ENCODE measurements at places on chromosomes 5 and 9.

DNA sequence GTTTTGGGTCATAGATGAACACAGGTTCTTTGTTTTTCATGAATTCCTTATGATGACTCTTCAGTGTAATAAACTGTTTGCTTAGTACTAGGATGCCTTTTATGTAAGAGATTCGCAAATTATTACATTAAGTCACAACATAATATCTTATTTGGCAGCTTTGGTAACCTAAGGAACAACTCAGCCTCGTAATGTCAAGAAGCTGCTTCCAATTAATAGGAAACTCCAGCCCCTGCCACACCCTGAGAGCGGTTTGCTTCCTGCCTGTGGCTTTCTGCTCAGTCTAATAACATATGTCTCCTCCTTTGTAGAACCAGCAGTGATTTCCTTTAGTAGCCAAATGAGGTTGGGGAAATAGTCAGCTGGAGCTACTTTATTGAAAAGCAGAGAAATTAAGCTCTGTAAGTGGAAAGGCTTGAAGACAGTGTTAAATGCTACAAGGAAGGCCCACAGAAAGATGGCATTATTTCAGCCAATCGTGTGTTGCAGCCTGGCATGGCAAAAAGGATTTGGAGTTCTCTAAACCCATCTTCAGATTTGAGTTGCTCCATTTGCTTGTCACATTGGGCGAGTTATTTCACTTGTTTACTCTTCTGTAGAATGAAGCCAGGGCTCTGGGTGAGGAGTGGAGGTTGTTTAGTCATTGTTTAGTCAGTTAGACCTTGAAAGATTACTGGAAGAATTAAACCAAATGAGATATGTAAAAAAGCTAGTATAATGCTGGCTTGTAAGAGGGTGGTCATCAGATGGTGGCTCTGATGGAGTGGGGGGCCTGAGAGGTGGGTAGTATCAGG lies 54.1 kb downstream of the MTAP start:
- DNase-seq: no peak

GRCh38 chr5:67659288-67659687 lies 462.7 kb upstream of the CD180 start:
- no peak for DNase-seq

GRCh38 chr5:109945097-109945678 lies 255.5 kb downstream of the MAN2A1 start:
- DNase-seq: no peak

DNA sequence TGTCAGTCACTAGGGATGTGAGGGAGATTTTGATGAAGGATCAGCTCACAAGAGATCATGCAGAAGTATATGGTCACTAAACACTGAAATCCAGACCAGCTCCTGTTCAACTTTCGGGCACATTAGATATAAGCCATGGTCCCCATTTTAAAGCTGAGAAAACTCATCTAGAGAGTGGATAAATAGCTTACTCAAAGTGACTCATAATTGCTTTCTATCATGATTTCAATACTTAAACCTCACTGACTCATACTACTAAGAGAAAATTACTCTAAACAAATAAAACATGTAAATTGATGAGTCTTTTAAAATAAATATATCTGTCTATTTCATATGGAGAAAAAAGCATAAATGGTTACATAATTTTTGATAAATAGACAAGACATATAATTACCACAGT lies 567.7 kb downstream of the TLR4 start:
- no peak for DNase-seq

DNA sequence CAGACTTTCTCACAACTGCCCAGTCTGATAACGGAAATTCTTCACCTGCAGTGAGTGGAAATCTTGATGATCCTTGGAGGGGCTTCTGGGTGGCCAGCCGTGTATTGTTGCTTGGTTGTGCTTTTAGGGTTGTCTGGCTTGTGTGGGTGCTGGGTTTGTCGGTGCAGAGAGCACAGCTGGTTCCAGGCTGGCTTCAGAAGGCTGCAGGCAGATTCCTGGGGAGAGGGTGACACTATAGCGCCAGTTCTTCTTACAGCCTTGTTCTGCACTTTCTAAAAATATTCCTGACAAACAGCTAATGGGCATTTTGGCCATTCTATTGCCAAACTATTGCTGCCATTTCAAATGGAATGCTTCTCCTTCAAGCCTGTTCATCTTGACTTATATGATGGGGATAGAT lies 99.3 kb downstream of the PDZD2 start:
- no peak for DNase-seq

DNA sequence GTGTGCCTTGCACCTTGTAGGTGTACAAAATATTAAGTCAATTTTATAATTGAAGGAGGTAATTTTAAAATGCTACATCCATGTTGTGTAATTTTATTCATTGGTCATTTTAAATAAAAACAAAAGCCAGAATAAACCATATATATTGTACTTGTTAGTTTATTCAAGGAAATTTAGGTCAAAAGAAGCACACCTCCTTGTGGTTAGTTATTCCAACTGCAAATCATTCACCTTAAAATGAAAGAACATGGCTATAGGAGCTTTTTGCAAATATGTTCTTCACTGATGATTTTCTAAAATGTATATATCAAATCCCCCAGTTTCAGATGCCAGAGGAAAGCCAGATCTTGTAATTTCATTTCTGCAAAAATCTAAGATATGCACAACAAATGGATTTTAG lies 5.4 kb upstream of the MOCS2 start:
- DNase-seq: no peak

DNA sequence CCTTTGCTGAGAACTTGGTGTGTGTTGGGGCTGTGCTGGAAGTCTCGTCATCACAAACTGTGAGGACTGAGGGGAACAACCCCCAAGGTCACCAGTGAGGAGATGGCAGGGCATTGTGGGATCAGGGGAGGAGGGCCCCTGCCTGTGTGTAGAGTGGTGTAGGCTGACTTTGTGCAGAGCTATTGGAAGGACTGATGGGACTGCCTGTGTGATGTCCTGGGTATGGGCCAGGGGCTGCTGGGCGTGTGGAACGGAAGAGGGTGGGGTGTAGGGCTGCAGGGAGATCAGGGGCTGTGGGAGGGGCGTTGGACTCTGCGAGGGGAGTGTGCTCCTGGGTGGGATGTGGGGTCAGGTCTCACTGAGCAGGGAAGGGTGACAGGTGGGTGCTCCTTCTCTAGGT lies 3.6 kb downstream of the WNK2 start:
- no peak for DNase-seq

DNA sequence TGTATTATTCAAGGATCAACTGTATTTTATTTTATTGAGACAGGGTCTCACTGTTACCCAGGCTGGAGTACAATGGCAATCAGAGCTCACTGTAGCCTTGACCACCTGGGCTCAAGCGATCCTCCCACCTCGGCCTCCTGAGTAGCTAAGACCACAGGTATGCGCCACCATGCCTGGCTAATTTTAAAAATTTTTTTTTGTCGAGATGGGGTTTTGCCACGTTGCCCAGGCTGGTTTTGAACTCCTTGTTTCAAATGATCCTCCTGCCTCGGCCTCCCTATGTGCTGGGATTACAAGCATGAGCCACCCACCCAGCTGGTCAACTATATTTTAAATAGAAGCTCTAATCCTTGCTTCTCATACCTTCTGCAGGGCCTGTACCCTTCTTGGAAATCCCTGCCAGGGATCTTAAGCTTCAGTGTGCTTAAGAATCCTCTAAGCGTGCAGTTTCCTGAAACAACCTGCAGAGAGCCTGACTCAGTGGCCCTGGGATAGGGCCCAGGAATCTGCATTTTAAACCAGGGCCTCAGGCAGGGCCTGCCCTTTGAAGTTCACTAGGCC lies 2.9 kb downstream of the AKNA start:
- DNase-seq: no peak

DNA sequence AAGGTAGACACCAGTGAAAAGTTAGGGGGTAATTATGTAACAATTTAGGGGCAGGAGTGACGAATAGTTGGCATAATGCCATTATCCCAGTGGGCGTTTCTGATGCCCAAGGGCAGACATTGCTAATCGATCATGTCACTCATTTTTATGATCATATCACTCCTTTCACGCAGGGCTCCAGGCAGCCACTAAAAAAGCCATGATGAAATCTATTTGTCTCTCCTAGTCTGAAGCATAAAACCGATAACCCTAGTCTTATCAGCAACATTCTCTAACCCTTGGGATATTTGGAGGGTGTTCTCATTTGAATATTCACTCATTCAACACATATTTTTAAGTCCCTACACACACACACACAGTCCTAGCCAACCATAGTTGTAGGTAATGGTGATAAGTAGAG lies 114.9 kb downstream of the NMUR2 start:
- DNase-seq: no peak

- no peak for DNase-seq
Observed at GRCh38 chr9:120985819-120986222, 59.2 kb upstream of the TRAF1 start.

GRCh38 chr5:43161244-43161643 lies 30.8 kb upstream of the NIM1K start:
- no peak for DNase-seq

GRCh38 chr9:6909181-6909580 lies 151.4 kb downstream of the KDM4C start:
- DNase-seq: no peak

GRCh38 chr5:172707285-172708182 lies 63.5 kb downstream of the DUSP1 start:
- peak; percentile 75 for DNase-seq

DNA sequence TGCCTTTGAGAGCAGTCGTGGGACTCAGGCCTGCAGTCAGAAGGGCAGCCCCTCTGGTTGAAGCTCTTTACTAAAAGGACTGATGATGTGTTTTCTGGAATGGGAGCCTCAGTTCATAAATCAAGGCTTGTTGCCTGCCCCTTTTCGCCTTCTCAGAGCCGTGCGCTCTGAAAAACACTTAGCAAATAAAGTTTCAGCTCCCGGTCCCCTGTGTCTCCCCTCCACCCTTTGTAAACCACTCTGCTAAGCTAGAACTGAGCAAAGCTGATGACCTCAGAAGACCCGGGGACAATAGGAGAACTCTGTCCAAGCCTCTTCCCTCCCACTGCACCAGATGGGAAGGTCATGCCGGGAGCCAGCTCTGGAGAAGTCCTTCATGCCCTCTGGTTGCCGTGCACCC lies 39.3 kb upstream of the ADRA1B start:
- no peak for DNase-seq

DNA sequence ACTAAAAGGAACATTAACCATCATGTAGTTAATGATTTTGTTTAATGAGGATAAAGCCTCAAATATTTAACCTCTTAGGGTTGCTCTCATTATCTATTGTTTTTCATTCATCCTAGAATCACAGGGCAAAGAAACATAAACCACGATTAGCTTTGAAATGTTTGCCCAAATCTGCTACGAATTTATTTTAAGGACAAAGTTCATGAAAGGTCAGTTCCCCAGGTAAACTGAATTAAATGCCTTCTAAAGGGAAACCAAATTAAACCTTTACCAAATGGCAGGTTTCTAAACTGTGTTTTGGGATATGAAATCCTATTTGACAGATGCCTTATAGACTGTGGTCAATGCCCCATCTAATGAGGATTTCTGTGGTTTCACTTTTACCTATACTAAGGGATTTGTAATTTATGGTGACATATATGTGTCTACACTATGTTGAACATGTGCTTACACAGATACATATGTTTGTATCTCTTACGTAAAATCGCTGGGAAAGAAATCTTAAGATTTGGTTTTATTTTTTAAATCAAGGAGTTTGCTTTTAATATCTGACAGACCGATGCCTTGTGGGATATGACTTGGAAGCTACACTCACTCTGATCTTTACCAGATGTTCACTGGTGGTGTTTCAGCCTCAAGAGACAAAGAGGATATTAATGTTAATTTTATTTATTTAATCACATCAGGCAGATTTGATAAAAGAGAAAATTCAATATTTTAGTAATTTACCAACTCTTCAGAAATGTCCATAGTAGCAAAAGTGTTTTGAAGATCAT lies 188.4 kb downstream of the GLIS3 start:
- no peak for DNase-seq

- DNase-seq: no peak
Observed at GRCh38 chr5:26940994-26941393, 97.4 kb downstream of the CDH9 start.

DNA sequence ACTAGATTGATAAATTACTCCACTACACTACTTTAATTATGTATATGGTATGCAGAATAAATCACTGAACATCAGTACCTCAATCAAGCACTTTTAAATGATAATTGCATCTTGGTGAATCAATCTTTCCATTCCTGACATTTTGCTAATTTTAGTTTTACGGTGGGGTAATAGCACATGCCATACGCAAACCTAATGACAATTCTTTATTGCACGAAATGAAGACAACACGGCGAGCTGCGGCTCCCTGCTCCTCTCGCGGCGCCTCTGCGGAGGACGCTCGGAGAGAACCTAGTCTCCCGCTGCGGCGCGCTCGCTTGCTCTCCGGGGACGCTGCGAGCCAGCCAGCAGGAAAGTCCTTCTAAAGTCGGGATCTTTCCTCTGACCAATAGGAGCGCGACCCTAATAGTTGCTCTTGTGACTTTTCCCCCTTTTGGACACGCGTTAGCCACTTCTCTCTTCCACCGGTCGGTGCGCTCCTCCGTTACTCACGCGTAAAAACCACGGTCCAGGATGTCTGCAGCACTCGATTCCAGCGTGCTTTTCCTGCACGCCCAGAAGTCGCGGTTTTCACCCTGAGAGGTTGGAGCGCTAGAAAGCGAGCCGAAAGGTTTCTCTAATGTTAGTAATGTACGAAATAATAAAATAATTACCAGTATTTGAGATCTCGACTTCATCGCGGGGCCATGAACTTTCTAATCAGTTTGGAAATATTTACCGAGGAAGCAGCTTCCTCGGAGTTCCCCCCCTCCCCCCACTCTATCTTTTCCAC lies 1.0 kb upstream of the MEF2C start:
- peak; percentile 89 for DNase-seq

GRCh38 chr5:123611406-123611709 lies 99.4 kb downstream of the CSNK1G3 start:
- no peak for DNase-seq

- no peak for DNase-seq
Observed at GRCh38 chr5:72645064-72645846, 138.0 kb upstream of the ZNF366 start.

- no peak for DNase-seq
Observed at GRCh38 chr5:61018062-61018461, 73.1 kb downstream of the NDUFAF2 start.

- DNase-seq: peak; percentile 65
Observed at GRCh38 chr9:93099551-93100275, 3.7 kb downstream of the CARD19 start.

DNA sequence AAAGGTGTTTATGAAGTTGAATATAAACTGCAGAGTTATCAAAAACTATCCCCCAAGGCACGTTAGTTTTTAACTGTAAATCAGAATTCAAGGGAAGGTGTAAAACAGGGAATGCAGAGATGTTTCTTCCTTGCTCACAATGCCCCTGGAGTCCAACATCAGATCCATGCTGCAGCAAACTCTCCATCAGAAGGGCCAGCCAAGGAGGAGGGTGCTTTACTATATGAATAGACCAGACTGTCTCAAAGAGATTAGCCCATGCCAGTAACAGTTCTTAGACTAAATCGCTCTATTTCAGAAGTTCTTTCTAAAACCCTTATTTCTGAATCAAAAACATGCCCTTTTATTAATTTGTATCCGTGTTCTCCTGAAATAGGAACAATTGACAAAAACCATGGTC lies 362.8 kb upstream of the RPS23 start:
- DNase-seq: no peak

- DNase-seq: no peak
Observed at GRCh38 chr9:5631026-5631425, 2.1 kb downstream of the RIC1 start.

All from posterior vena cava (tissue), 2 donors.